Activated CD4-positive, alpha-beta T cell treated with anti-CD3 and anti-CD28 coated beads, Interleukin-2, amount 10 ng/mL, durations not matched to agents 7 days and 5 days (primary cell): ENCODE measurements at places on chromosomes 12 and 14. TPM values are rescaled to one million over a fixed set of nuclear protein-coding genes. Genes with fewer than 3 reads are reported as not detected.
A peak's percentile ranks its signal among the peaks of the same experiment; 100 is the strongest.

DNA sequence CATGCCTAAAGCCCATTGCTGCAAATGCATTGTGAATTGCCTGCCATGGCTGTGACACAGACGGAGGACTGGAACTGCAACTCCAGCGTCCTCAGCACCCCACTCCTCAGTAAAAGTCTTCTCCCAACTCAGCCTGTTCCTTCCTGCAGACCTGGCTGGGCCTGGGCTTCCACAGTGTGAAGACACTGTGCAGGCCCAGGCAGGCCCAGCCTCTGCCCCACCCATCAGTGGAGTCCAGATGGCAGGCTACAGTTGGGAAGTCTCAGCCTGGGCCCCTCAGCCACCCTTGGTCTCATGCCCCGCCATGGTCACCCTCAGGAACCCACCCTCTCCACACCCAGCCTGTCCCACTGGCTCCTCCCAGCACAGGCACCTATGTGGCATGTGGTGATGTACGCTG is 22.0 kb downstream of the VSX2 start:
- DNase-seq = no peak
- H3K36me3 ChIP-seq = no peaks in the 10 kb centered on the region
- H3K27ac ChIP-seq = no peak overlapping the region
- H3K27me3 ChIP-seq = peaks cover 14% of the 10 kb centered on the region

DNA sequence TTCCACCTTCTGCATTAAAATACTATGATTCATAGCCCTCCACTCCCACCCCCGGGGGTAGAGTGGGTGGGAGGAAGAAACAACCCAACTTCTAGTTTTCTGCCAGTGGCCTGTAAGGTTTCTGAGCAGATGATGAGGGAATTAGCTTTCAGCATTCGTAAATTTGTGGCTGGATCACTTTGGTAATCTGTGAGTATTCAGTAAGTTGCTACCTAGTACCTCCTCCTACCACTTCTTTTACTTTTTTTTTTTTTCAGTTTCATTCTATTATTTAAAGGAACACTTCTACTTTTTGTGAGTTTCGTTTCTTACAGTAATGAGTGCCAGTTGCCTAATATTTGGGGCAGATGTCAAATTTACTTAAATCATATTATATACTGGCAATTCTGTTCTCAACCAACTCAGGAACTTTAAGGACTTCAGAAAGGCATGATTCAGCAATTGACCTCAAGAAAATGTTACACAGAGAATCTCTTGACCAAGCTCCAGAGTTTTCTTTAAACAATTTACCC is 42.4 kb upstream of the EMP1 start:
- no peak overlapping the region for H3K4me3 ChIP-seq
- peaks cover 27% of the 10 kb centered on the region for H3K27me3 ChIP-seq
- peaks cover 11% of the 10 kb centered on the region for H3K4me1 ChIP-seq

Gene BMP4
- 0.64 TPM for total RNA-seq

Gene GPRC5D
- 0.22 TPM for total RNA-seq

DNA sequence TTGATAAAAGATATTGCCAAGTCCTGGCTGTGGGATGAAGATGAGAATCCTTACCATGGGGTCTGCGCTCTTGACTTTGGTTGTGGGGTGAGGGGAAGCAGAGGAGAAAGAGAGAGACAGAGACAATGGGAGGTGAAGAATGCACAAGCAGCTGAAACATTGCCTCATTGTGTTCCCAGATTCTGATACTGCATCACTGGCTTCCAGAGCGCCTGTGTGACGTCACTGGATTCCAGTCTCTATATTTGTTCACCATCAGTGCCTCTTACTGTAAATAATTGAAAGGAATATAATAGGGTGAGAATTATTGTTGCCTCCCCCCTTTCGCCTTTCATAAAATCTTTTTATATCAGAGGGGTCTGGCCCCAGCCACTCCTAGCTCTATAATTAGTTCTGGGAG is 188.9 kb upstream of the NTF3 start:
- DNase-seq = no peak
- H3K27me3 ChIP-seq = no peaks in the 10 kb centered on the region
- no peak overlapping the region for H3K27ac ChIP-seq
- H3K4me1 ChIP-seq = no peaks in the 10 kb centered on the region
- no peak overlapping the region for H3K4me3 ChIP-seq
- H3K36me3 ChIP-seq = no peaks in the 10 kb centered on the region

DNA sequence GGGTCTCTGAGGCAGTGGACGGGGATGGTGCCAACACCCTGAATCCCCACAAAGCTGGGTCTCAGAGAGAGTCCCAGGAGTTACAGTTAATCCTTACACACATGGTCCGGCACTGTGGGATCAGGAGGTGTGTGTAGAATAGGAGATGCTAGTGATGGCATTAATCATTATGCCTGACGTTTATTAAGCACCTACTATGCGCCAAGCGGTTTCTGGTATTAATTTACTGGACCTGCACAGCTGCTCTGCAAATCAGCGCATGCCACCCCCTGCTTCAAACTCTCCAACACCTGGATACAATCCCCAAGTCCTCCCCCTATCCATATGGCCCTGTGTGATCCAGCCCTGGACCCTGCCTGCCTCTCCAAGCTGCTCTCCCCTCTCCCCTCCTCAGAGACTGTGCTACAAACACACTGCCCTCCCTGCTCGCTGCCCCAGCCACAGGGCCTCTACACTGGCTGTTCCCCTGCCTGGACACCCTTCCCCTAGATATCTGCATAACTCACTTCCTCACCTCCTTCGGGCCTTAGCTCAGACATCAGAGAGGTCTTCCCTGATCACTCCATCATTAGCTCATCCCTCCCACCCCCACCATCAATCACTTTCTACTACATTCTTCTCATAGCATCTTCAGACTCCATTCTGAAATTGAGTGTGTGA is 86.0 kb downstream of the RFLNA start:
- H3K36me3 ChIP-seq = peaks cover 2% of the 10 kb centered on the region
- no peak for DNase-seq
- peak overlapping the region; percentile 78 for H3K27ac ChIP-seq
- no peaks in the 10 kb centered on the region for H3K27me3 ChIP-seq
- H3K4me1 ChIP-seq = no peaks in the 10 kb centered on the region
- no peak overlapping the region for H3K4me3 ChIP-seq

DNA sequence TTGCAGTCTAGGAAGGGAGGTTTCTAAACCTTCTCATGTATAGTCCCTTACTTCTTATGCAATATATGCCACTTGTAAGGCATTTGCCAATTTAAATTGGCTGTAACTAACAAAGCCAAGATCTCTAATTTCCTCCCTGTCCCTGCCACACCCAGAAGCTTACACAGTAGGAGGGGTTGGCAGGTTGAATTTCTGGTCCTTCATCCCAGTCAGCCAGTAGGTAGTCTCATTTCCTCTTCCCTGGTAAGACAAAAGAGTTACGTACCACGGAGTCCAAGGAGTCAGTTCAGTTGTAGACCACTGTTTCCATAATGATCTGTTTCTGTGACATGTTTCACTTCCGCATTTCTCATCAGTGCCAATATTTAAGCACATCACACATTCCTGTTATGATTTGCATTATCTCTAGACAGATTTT is 47.0 kb upstream of the PLBD1 start:
- H3K36me3 ChIP-seq = no peaks in the 10 kb centered on the region
- no peak overlapping the region for H3K4me3 ChIP-seq
- H3K27ac ChIP-seq = no peak overlapping the region
- DNase-seq = no peak
- H3K27me3 ChIP-seq = peaks cover 3% of the 10 kb centered on the region

Gene CCDC196
- total RNA-seq = not detected

Gene PTGDR
- 0.07 TPM for total RNA-seq

GRCh38 chr14:97408503-97408902 is 611.3 kb downstream of the VRK1 start:
- peaks cover 4% of the 10 kb centered on the region for H3K4me1 ChIP-seq
- peak overlapping the region; percentile 91 for H3K27ac ChIP-seq
- H3K27me3 ChIP-seq = no peaks in the 10 kb centered on the region
- peak overlapping the region; percentile 49 for H3K4me3 ChIP-seq
- H3K36me3 ChIP-seq = peaks cover 1% of the 10 kb centered on the region
- DNase-seq = no peak

Gene GLS2
- 1.1 TPM for total RNA-seq

GRCh38 chr12:31518680-31519227 is 72.2 kb downstream of the DENND5B start:
- H3K4me1 ChIP-seq = no peaks in the 10 kb centered on the region
- peaks cover 3% of the 10 kb centered on the region for H3K27me3 ChIP-seq
- H3K4me3 ChIP-seq = no peak overlapping the region
- no peaks in the 10 kb centered on the region for H3K36me3 ChIP-seq

DNA sequence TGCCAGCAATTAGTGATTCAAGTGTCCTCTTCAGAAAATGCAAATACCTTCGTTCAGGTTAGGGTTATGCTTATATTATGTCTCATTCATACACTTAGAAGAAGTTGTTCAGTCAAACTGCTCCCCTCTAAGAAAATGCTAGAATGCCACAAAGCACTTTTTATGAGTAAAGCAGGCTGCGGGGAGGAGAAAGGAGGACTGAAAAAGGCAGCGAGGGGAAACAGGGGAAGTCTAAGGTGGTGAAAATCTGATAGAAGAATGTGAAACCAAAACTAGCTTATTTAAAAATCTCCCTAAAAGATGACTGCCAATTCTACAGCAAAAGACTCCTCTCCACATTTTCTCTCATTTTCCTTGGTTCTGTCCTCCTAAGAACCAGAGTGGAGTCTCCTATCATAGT is 70.1 kb downstream of the PRKD1 start:
- no peaks in the 10 kb centered on the region for H3K36me3 ChIP-seq
- no peaks in the 10 kb centered on the region for H3K4me1 ChIP-seq
- H3K27me3 ChIP-seq = no peaks in the 10 kb centered on the region
- DNase-seq = no peak
- no peak overlapping the region for H3K27ac ChIP-seq
- no peak overlapping the region for H3K4me3 ChIP-seq

GRCh38 chr12:101941306-101942249 is 64.2 kb downstream of the DRAM1 start:
- peaks cover 7% of the 10 kb centered on the region for H3K27me3 ChIP-seq
- H3K4me3 ChIP-seq = no peak overlapping the region
- no peak for DNase-seq
- H3K27ac ChIP-seq = peak overlapping the region; percentile 26

Gene LMO3
- total RNA-seq = not detected

DNA sequence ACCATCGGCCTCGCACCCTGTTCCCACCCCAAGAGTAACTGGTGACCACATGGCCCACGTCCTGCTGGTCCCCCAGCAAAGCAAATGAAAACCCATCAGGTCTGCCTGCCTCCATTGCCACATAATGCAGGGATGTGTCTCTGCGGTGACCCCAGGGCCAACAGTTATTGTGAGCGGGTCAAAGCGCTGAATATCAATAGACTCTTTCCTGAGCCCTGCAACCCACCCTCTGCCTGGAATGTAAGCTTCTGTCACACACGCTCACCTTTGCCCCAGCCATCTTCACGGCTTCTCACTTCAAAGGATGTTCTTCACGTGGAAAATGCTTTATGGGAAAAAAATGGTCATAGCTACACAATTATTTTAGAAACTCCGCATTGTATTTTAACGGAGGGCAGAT is 63.9 kb downstream of the FZD10 start:
- no peaks in the 10 kb centered on the region for H3K27me3 ChIP-seq
- no peak for DNase-seq
- no peak overlapping the region for H3K4me3 ChIP-seq

- H3K27me3 ChIP-seq = peaks cover 9% of the 10 kb centered on the region
- H3K4me1 ChIP-seq = peaks cover 30% of the 10 kb centered on the region
Observed at GRCh38 chr14:89773151-89773550, 181.4 kb downstream of the EFCAB11 start.

GRCh38 chr14:73285979-73286378 is 48.7 kb downstream of the PAPLN start:
- peaks cover 33% of the 10 kb centered on the region for H3K4me1 ChIP-seq
- H3K36me3 ChIP-seq = peaks cover 30% of the 10 kb centered on the region
- no peak for DNase-seq
- no peaks in the 10 kb centered on the region for H3K27me3 ChIP-seq
- no peak overlapping the region for H3K4me3 ChIP-seq

DNA sequence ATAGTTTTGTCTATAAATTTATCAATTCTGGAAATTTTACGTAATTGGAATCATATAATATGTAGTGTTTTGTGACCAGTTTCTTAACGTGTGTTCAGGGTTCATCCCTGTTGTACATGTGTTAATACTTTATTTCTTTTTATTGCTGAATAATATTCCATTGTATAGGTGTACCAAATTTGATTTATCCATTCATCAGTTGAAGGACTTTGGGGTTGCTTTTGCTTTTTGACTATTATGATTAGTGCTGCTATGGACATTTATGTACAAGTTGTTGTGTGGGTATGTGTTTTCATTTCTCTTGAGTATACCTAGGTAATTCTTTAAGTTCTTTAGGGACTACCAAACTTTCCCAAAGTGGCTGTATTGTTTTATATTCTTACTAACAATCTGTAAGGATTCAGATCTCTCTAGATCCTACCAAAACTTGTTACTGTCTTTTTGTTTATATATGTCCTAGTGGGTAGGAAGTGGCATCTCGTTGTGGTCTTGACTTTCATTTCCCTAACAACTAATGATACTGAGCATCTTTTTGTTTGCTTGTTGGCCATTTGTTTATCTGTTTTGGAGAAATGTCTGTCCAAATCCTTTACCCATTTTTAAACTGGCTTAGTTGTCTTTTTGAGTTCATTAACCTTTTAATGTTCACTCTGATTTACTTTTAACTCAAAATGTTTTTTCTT is 14.9 kb downstream of the VRK1 start:
- H3K27ac ChIP-seq = peak overlapping the region; percentile 41
- H3K4me3 ChIP-seq = no peak overlapping the region
- peaks cover 25% of the 10 kb centered on the region for H3K36me3 ChIP-seq
- peak; percentile 12 for DNase-seq
- no peaks in the 10 kb centered on the region for H3K27me3 ChIP-seq
- H3K4me1 ChIP-seq = peaks cover 45% of the 10 kb centered on the region

GRCh38 chr14:75709207-75709812 is 48.3 kb downstream of the TTLL5 start:
- H3K4me1 ChIP-seq = no peaks in the 10 kb centered on the region
- peaks cover 3% of the 10 kb centered on the region for H3K36me3 ChIP-seq
- no peak overlapping the region for H3K4me3 ChIP-seq
- no peak overlapping the region for H3K27ac ChIP-seq

Gene LRRK2
- total RNA-seq = not detected

- no peaks in the 10 kb centered on the region for H3K36me3 ChIP-seq
- H3K4me1 ChIP-seq = no peaks in the 10 kb centered on the region
- no peak overlapping the region for H3K4me3 ChIP-seq
- no peaks in the 10 kb centered on the region for H3K27me3 ChIP-seq
Observed at GRCh38 chr12:58575256-58575655, 345.0 kb downstream of the LRIG3 start.
